ENCODE measurements at places on chromosomes 7 and 10. TPM values are rescaled to one million over a fixed set of nuclear protein-coding genes. Genes with fewer than 3 reads are reported as not detected.

Gene NYAP1
- polyA plus RNA-seq = 0.35 TPM

DNA sequence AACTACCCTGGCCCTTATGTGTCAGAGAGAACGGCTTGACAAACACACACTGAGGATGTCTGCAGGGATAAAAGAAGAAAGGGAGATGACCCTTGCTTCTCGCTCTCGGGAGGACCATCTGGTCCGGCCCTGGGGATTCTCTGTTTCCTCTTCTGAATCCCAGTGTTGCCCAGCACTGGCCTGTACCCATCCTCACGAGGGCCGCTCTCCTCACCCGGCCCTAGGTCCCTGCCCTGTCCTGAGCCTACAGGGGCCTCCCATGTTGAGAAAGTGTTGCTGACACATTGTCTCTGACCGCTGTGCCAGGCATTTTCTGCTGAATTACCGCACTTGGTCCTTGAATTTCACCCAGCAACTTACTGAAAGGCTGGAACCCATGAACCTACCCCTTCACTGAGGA lies 171.9 kb upstream of the LANCL2 start:
- DNase-seq = no peak

DNA sequence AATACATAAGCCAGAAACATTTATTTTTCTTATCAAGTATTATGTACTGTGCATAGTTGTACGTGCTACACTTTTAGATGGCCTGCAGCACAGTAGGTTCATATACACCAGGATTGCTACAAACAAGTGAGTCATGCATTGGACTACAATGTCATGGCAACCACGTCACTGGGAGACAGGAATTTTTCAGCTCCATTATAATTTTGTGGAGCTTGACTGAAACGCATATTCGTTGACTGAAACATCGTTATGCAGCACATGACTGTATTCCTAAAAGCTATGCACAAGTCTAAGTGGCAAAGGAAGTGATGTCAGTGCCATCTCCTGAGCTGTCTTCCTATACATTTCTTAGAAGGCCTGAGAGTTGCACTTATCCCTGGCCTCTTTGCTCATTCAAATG lies 871.8 kb downstream of the IPMK start:
- DNase-seq = no peak

DNA sequence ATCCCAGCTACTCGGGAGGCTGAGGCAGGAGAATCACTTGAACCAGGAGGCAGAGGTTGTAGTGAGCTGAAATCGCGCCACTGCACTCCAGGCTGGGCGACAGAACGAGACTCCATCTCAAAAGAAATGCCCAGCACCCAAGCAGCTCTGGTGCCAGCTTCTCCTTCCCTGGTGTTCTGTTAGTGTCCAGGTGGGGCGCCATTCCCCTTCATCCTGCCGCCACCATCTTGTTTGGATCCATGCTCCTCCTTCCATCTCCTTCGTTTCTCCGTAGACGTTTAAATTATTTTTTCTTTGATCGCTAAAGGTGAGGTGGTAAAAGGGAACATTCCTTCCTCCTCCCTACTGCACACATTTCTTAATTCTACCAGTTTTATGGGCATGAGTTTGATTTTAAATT lies 30.3 kb downstream of the PROSER2 start:
- DNase-seq = no peak

- DNase-seq = no peak
Observed at GRCh38 chr10:127587668-127588365, 38.7 kb downstream of the NPS start.

DNA sequence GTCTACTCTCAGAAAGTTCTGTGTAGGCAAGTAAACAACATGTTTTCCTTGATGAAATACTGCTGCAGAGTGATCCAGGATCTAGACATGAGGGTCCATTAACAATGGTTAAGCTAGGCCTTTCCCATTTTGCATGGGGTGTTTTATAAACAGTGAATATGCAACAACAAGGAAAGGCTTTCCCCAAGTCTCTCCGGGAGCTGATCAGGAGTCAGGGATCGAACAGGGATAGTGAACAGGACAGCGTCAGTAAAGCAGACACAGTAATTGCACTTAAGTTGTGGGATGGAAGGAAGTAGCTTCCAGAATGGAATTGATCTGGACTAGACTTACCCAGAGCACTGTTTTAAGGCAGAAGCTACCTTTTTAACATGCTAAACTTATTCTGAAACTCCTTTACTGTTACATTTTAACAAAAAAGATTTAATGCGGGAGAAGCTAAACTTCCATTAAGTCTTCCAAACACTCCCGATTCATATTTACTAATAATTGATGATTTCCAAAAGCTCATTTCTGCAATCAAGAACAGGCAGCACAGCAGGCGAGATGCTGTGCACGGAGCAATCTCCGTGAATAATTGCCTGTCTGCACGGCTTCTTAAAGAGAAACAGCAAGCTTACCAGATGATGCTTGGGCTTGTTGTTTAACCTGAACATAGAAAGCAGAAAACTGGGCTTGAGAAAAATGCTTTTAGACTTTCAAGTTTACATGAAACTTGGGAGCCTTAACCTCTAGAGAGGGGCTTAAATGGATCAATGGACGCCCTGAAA lies 50.3 kb upstream of the DOCK1 start:
- no peak for DNase-seq

Gene CNNM1
- polyA plus RNA-seq = 0.14 TPM

GRCh38 chr7:85285527-85285926 lies 98.7 kb upstream of the SEMA3D start:
- DNase-seq = no peak

Gene SEPTIN7
- 280 TPM for polyA plus RNA-seq

DNA sequence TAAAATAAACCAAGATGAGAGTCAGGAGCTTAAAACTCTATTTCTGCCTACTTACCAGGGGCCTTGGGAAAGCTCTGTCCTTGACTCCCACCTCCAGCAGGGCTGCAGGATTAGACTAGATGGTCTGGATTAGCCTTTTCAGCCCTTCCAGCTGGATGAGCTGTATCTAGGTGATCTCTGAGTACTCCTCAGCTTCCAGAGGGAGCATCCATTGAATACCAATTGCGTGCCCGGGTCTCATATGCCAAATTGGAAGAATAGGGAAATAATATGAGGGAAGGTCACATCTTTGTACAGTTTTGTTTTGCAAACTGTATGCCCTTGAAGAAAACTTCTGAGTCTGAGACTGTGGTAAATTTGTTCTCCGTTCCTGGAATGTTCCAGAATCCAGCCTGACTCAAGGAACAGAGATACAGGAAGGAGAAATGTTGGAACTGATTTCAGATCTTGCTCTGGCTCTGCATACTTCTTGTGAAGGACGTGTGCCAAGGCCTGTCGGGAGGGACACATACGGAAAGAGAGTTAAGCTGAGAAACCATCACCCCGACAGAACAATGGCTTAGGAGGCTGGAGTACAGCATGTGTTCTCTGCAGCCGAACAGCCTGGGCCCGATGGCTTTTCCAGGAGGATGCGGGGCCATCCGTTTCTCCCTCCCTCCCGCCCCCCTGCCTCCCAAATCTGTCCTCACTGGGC lies 44.9 kb downstream of the MINDY4 start:
- DNase-seq = no peak

All from AG04450 (cell line).